ENCODE measurements at places on chromosomes 12 and 14.

DNA sequence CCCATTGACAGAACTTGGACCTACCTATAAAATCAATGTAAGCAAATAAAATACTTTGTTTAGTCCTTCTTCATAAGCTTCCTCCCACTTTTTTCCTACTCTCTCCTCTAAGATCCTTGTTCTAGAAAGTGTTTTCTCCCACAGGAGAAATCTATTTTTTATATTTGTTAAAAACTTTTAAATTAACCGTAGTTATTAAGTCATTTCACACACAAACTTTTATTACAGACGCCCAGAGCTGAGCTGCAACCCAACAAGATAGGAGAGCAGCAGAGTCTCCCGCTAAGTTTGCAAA lies 27.7 kb downstream of the DAD1 start:
- DNase-seq: no peak

DNA sequence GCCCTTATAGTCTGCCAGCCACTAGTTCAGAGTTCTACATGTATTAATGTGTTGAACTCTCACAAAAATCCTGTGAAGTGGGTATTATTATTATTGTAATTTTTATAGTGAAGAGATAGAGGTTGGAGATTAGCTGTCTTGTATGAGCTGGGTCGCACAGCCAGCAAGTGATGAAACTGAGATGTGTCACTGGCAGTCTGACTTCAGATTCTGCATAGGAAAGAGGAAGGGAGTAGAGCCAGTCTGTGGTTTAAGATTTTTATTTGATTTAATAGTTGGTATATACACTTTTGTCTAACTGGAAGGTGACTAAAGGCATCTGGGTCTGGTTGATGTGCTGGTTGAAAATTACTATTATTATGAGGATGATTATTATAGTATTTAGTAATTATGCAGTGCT lies 5.8 kb upstream of the FRS2 start:
- no peak for DNase-seq

DNA sequence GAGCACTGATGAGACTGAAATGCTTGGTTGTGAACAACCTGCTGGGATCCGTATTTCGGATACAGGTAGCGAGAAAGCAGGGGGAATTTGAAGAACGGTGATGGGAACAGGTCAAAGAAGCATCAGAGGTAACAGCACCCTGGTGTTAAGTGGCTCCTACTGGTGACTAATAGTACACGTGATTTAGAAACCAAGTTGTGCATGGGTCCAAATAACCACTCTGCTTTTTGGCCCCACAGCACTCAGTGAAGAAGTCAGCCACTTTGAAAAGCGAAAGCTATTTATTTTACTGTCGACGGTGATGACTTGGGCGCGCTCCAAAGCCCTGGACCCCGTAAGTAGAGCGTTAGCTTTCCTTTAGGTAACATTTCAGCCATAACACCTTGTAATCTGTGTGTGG lies 16.7 kb downstream of the AK7 start:
- DNase-seq: no peak

DNA sequence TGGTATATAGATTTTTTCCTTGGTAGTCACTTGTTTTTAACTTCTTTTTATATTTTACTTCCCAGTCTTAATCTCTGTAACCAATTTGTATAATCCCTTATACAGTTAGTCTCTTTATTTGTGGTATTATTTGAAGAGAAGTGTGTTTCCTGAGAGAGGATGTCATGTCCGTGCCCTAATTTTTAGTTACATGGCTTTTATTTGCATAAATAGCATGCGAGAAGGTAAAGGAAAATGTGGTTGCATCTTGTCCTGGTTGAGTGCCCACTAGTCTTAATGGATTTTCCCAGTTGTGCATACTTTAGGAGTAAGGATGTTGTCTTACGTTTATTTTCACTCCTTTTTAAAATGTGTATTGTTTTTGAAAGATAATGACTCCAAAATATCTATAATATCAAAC lies 27.5 kb downstream of the RAP1B start:
- no peak for DNase-seq

DNA sequence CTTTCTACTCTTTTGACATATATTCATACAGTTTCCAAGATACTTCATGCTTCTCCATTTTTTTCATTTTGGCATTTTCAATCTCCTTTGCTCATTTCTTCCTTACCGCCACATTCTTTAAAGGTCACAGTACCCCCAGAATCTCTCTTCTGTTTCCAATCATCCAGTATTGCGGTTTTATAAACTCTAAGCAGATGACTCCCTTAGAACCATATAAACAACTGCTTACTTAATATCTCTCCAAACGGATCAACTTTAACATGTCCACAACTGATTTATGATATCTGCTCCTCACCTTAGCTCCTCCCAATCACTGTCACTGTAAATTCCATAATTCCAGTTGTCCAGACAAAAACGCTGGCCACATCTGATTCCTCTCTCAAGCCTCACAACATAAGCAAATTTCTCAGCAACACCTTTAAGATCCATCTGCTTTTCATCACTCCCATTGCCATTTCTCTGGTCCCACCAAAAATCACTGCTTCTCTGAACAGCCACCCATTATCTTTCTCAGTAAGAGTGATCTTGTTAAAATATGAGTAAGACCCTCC lies 49.6 kb downstream of the HNRNPC start:
- DNase-seq: no peak

GRCh38 chr14:104131968-104132732 lies 6.2 kb upstream of the KIF26A start:
- peak; percentile 35 for DNase-seq

- DNase-seq: no peak
Measured at GRCh38 chr12:8088574-8088973, 6.5 kb downstream of the NECAP1 start.

- no peak for DNase-seq
Measured at GRCh38 chr12:15856097-15856982, 25.8 kb upstream of the STRAP start.

- no peak for DNase-seq
Measured at GRCh38 chr12:132498931-132499330, 9.0 kb downstream of the FBRSL1 start.

GRCh38 chr12:64404470-64405256 lies 471 bp downstream of the XPOT start:
- DNase-seq: peak; percentile 67

- no peak for DNase-seq
Measured at GRCh38 chr14:104186575-104186974, 48.2 kb downstream of the KIF26A start.
